ENCODE measurements at places on chromosomes 7 and 10. TPM values are rescaled to one million over a fixed set of nuclear protein-coding genes. Genes with fewer than 3 reads are reported as not detected.

The FRMPD2 gene
- total RNA-seq: 0.09 TPM

The PRPS1L1 gene
- not detected for total RNA-seq

GRCh38 chr10:79250259-79250658 lies 97.0 kb upstream of the PPIF start:
- no peaks in the 10 kb centered on the region for H3K4me1 ChIP-seq
- no peaks in the 10 kb centered on the region for H3K27me3 ChIP-seq
- no peak for DNase-seq
- no peak overlapping the region for H3K27ac ChIP-seq

The CPA5 gene
- not detected for total RNA-seq

The MSMB gene
- total RNA-seq: 2.9 TPM

The AKR1C3 gene
- 12.0 TPM for total RNA-seq

DNA sequence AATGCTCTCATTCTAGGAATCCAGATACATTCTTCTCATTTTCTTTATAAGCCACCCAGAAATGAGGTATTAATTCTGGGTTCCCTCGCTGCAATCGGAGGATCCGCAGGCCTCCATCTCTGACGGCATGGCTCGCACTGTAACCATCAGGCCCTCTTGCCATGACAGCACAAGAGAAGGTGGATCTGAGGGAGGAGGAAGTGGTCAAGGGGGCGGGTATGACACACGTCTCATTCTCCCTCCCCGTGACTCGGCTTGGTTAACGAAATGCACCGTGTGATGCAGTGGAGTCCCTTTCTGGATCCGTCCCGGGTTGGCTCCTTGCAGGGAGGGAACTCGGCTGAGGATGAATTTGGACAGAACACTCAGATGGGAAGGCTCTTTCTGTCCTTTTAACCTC lies 280.2 kb downstream of the TCERG1L start:
- no peak for DNase-seq
- no peak overlapping the region for H3K4me3 ChIP-seq

The ATG9B gene
- 1.2 TPM for total RNA-seq

The PNLIPRP2 gene
- total RNA-seq: 0.78 TPM

- H3K4me1 ChIP-seq: no peaks in the 10 kb centered on the region
- H3K36me3 ChIP-seq: no peaks in the 10 kb centered on the region
- peak; percentile 16 for DNase-seq
- H3K4me3 ChIP-seq: no peak overlapping the region
- no peak overlapping the region for H3K27ac ChIP-seq
Observed at GRCh38 chr10:1141261-1141660, 85.1 kb downstream of the WDR37 start.
